ENCODE measurements at places on chromosomes 3 and 15.

DNA sequence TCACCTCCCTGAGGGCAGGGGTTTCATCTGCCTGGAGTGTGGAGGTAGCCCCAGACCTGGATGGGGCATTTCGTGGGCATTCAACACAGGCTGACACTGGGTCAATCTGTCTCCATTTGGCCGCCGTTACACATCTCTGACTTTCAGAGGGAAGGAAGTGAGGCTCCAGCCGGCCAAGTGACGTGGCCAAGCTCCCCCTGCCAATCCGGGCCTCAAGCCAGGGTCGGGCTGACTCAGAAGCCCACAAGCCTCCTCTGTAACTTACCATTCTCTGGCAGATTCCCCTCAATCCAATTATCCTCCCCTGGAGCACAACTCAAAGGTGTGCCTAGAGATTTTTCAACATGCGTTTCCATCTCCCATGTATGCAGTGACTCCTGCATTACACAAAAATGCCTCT, 227.6 kb downstream of the KLF13 start:
- DNase-seq = peak; percentile 66

DNA sequence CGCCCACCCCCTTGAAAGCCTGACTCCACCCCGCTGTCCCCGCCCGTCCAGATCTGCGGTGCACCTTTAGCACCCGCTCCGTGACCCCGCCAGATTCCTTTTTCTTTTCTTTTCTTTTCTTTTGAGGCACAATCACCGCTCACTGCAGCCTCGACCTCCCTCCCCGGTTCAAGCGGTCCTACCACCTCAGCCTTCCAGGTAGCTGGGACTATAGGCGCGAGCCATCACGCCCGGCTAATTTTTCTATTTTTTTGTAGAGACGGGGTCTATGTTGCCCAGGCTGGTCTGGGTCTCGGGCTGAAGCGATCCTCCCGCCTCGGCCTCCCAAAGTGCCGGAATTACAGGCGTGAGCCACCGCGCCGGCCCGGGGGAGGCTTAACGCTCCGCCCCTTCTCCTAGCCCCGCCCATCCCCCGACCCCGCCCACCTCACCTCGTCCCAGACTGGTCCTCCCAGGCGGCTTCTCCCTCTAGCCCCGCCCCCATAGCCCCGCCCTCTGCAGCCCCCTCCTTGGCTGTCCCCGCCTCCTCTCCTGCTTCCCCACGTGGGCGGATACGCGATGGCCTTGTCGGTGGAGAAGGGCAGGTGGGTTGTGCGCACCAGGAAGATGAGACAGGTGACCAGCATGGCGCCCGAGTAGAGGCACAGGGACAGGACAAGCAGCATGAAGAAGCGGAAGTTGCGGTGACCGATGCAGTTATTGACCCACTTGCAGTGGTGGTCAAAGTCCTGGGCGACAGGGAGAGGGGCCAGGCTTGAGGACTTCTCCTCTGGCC, 3.2 kb downstream of the ZDHHC19 start:
- DNase-seq = no peak

DNA sequence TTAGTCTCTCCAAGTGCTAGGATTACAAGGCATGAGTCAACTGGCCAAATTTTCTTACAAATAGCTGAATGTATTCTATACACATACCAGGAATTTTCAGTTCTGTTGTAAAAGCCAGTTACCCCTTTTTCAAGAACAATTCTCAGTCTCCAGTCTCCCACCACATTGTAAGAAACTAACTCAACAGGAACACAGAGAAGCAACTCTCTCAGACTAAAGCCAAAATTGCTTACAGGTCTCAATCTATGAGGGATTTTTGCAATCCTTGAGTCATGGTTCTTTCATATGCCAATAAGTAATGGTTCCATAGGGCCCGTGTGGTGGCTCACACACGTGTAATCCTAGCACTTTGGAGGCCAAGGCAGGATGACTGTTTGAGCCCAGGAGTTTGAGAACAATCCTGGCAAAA, 8.5 kb downstream of the IP6K2 start:
- DNase-seq = no peak

GRCh38 chr15:48710952-48711495, 65.5 kb upstream of the FBN1 start:
- no peak for DNase-seq

- DNase-seq = no peak
These were observed 60.4 kb upstream of the RBM5 start for GRCh38 chr3:50028346-50028745.

DNA sequence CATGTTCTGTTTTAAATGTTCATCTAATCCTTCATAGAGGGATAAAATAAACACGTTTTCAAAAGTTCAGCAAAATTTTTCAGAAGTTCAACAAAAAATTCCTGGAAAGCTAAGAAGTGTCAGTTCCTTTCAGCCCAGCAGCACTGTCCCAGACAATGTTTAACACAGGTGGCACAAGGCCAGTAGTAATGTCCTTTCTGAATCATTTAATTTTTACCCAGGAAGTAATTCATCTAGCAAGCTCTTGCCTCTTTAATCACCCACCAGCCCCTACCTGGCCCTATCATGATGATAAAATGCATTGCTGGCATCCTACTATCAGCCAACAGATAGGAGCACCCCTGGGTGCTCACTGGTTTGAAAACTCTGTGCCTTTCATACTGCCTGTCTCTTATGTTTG, 627.1 kb upstream of the ADAMTS9 start:
- no peak for DNase-seq

- peak; percentile 81 for DNase-seq
These were observed 42.0 kb upstream of the SPTSSB start for GRCh38 chr3:161413127-161413854.

GRCh38 chr3:127690823-127691452, 18.2 kb downstream of the ABTB1 start:
- DNase-seq = peak; percentile 31

DNA sequence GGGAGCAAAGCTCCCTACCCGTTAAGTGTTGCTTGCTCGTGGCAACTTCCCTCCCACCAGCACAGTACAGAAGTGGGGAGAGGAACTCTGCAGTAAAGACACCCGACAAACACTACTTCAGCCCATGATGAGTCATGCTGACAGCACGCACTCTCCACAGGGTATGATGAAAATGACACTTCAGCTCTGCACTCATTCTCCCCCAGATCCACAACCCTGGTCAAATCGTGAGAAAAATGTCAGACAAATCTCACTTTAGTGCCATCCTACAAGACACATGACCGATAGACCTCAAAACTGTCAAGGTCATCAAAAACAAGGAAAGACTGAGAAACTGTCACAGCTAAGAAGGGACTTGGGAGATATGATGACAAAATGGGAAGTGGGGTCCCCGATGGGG, 278.9 kb downstream of the OCA2 start:
- no peak for DNase-seq

- no peak for DNase-seq
These were observed 55.5 kb downstream of the CLEC3B start for GRCh38 chr3:45081506-45082141.

DNA sequence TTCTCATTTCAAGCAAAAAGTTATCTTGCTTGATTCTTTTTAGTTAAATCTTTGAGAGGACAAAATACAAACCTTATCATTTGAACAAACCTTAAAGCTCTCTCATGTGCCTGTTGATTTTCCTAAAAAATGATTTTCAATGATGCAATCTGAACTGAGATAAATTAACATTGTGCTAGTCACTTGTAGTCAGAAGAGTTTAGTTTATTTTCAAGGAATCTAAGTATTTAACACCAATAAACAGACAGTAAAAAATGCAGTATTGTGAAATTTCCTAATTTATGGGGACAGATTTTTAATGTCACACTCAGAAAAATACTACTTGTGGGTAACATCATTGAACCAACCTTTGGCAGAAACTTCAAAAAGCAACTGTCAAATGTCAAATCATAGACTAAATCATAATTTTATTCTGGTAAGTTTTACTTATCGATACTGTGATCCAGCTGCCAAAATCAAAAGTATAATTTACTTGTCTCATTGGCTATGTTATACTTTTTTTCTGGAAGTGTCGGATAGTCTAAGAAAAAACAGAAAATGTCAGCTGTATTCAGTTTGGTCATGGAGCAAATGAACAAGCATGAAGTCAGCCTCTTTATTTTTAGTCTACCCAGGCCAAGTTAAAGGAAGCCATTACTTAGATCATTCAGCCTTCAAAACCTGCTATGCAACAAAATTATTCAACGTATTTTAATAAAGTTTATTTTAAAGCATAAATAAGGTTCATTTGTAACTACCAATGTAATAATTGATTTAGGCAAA, 52.4 kb upstream of the FNDC3B start:
- no peak for DNase-seq

GRCh38 chr3:151276687-151277042, 1.7 kb downstream of the P2RY14 start:
- DNase-seq = no peak

- DNase-seq = peak; percentile 34
These were observed 376.4 kb downstream of the CTNNB1 start for GRCh38 chr3:41575724-41576123.

DNA sequence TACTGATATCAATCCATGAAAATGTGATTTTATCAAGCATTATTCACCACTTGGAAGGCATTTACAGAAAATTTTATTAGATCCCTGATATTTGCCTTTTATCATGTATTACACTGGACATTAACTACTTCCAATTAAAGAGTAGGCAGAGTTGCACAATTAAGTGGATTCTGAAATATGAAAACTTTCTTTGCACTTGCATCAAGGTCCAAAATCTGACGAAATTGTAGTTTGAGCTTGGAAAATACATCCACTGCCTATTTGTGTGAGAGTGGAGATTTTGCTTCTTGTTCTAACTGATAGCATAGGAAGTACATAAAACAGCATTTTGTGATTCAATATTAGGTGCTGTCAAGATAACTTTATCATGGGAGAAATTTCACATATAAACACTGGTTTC, 49.6 kb upstream of the SLC12A8 start:
- DNase-seq = no peak

DNA sequence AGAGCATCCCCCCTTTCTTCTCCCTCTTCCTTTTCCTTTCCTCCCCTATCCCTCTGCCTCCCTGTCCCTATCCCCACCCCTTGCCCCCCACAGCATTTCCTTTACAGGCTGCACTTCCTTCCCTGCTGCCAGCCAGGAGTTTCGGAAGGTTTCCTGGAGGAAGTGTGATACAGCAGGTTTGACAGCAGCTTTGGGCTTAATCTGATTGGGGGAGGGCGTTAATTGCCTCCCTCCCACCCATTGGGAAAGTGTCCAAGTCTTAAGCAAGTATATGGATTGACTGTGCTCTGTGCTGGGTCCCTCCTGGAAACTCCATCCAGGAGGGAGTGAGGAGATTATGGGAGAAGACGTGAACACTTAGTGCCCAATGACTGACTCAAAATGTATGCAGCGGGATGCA, 1.8 kb downstream of the SCAMP5 start:
- no peak for DNase-seq

- DNase-seq = no peak
These were observed 10.2 kb upstream of the ITPKA start for GRCh38 chr15:41483519-41483918.

DNA sequence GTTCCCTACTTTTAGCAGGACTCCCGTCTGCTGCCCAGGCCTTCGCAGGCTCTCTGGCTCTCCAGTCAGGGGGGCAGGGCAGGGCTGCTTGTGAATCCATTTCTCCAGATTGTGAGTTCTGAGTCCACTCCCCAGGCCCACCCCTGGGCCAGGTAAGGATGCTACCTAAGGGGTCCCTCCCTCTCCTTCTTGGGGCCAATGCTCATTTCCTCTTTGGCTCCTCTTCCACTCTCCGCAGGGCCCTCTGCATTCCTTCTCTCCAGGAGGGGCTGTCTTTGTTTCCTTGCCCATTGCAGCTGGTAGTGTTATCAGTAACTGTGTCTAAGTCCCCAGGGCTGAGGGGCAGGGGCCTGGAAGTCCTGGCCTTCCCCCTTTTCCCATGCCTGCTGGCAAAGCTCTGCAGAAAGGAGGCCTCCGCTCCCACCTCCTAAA, 13.0 kb upstream of the CACNA2D2 start:
- no peak for DNase-seq

GRCh38 chr3:24316887-24317383, 177.7 kb downstream of the THRB start:
- no peak for DNase-seq

DNA sequence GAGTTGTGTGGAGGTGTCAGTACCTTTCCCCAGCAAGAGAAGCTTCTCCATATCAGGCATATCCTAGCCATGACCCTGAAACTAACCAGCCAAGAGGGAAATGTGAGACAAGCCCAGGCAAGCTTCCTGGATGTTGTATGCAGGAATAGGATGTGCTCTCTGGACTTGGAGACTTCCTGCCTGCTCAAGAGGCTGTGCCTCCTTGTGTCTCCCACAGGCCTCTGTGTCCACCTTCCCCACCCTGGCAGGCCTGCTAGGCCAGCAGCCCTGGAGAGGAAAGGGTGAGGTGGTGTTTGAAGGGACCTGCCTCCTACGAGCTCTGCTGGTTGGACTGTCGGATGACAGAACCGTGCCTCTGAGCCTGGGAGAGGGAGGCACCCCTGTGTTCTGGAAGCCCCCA, 2.1 kb upstream of the DYNLT2B start:
- DNase-seq = no peak

DNA sequence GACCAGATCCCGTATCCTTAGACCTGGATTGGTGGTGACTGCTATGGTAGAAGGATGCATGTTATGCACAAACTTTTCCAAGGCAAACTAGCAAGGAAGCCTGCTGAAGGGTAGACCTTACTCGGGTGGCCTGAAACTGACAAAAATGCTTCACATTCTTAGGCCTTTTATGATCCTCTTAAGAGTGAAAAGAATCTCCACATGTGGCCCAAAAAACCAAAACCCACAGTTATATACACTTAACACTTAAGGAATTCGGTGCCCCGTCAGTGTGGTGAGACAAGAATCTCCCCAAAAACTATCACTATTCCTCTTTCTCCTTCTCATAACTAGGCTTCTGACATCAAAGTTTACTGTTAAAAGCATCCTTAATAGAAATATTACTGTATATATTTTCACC, 130.1 kb upstream of the SOX2 start:
- no peak for DNase-seq

GRCh38 chr3:45544717-45545296, 49.7 kb upstream of the LIMD1 start:
- no peak for DNase-seq

DNA sequence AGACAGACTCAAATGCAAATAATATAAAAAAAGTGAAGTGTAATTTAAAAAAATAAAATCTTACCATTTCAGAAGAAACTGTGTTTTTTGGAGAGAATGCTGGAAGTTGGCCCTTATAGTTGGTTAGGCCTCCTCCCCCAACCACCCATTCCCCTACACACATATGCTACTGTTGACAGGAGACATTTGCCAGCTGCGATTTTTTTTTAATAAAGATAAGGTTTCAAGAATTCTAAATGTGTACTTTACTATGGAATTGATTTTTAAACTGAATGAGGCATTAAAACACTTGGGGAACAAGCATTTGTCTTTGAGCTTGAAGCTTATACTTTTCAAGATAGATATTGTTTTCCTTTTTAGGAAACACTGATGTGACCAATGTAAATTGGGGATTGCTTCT, 4.4 kb upstream of the SSR3 start:
- DNase-seq = no peak

- no peak for DNase-seq
These were observed 7.5 kb downstream of the ADPRH start for GRCh38 chr3:119586733-119587172.
